ENCODE measurements at places on chromosomes 2 and 18.

GRCh38 chr2:233235977-233236376 lies 15.5 kb upstream of the ATG16L1 start:
- DNase-seq: no peak

GRCh38 chr2:618422-618990 lies 58.7 kb downstream of the TMEM18 start:
- no peak for DNase-seq

GRCh38 chr2:203737360-203737759 lies 30.9 kb downstream of the CD28 start:
- DNase-seq: no peak

DNA sequence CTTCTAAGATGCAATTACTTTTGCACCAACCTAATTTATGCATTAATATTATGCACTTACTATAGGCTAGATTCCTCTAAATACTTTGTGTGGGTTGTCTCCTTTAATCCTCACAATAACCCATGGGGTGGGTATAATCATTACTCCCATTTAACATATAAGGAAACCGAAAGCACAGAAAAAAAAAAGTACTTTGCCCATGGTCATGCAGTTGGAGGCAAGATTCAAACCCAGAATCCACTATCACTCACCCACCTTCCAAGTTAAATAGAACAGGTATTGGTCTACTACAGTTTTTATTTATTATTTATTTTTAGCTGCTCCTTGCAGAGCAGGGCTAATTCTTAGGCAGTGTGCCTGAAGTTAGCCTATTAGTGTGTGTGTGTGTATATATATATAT lies 76.6 kb upstream of the FZD7 start:
- no peak for DNase-seq
